Head of caudate nucleus (tissue), 42 donors: ENCODE measurements at places on chromosomes 4 and X.

- DNase-seq = peak; percentile 62
Observed at GRCh38 chr4:177250056-177250696, 59.5 kb upstream of the NEIL3 start.

GRCh38 chrX:69082055-69082752, 83.0 kb downstream of the PJA1 start:
- no peak for DNase-seq

- DNase-seq = peak; percentile 24
Observed at GRCh38 chr4:88522702-88523324, 763 bp downstream of the PYURF start.

DNA sequence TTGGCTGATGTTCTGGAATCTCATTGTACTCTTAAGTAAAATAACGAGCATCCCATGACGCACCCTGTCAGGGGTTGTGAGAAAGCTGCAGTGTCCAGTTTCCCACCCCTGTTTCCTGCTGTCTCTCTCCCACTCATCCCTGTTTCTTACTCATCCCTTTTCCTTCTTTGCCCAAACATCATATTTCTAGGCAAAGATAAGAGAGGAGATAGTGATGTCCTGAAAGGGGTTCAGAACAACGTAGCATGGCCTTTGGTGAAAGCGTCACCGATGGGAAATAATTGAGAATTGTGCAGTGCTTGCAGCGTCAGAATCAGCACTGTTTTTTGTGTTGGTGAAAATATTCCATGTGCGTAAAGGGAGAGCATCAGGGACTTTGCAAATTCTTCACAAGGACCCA, 23.5 kb upstream of the TMEM165 start:
- no peak for DNase-seq

DNA sequence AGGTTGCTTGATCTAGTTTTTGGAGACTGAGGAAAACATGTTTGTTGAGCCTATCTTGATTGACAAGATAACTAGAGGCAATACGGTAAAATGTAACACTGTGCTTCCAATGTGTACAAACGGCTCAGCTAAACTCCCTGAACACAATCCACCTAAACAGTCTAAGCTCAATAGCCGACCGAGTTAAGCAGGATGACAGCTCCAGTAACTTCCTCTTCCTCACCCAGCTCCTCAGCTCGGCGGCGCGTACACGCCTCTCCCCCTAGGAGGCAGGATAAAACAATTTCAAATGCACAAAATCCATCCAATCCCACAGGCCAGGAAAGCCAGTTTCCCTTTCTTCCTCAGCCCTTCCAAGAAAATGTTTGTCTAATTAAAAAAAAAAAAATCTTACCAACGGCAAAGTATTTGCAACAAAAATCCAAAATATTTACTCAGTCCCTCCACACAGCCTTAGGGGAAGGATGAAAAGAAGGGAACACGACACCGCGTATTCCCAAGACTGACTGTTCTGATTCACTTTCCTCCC, 1.0 kb downstream of the CNOT6L start:
- DNase-seq = peak; percentile 68

- no peak for DNase-seq
Observed at GRCh38 chrX:25020905-25021449, 5.2 kb upstream of the ARX start.

- DNase-seq = no peak
Observed at GRCh38 chrX:75228854-75229253, 45.0 kb upstream of the UPRT start.

- DNase-seq = no peak
Observed at GRCh38 chr4:86955888-86956451, 21.2 kb downstream of the AFF1 start.

- DNase-seq = no peak
Observed at GRCh38 chrX:8204943-8205342, 33.9 kb upstream of the VCX2 start.

DNA sequence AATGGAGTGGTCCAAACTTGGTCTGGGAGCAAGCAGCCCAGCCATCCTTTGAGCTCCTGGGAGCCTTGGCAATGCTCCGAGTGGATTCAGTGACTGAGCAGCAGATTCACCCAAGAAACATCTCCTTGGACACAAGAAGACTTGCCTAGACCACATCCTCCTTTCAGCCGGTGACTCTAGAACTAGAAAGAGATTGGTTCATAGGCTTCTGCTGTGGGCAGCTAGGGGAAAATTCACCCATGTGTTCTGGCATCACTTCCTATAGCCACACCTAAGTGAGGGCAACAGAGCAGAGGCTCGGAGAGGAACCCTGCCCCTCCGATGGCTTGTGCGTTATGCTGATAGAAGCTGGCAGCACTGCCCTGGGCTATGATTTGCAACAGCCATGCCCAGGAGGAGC, 16.0 kb downstream of the ZNF275 start:
- no peak for DNase-seq
